BJ (cell line): ENCODE measurements at places on chromosomes 16 and 17.

DNA sequence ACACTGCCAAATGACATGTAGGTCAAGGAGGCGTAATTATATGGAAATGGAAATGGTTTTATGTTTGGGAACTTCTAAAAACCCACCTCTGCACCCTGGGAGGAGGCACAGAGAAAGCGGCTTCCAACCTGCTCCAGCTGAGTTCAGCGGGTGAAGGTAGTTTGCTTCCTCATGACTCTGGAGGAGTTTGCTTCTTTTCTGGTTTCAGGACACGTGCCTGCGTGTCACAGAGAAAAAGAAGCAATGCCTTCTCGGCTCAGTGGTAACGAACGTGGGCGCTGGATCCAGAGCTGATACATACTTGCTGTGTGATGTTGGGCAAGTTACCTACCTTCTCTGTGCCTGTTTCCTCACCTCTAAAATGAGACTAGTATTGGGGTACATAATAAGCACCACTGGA, 22.1 kb downstream of the GPR139 start:
- DNase-seq, result no peak

DNA sequence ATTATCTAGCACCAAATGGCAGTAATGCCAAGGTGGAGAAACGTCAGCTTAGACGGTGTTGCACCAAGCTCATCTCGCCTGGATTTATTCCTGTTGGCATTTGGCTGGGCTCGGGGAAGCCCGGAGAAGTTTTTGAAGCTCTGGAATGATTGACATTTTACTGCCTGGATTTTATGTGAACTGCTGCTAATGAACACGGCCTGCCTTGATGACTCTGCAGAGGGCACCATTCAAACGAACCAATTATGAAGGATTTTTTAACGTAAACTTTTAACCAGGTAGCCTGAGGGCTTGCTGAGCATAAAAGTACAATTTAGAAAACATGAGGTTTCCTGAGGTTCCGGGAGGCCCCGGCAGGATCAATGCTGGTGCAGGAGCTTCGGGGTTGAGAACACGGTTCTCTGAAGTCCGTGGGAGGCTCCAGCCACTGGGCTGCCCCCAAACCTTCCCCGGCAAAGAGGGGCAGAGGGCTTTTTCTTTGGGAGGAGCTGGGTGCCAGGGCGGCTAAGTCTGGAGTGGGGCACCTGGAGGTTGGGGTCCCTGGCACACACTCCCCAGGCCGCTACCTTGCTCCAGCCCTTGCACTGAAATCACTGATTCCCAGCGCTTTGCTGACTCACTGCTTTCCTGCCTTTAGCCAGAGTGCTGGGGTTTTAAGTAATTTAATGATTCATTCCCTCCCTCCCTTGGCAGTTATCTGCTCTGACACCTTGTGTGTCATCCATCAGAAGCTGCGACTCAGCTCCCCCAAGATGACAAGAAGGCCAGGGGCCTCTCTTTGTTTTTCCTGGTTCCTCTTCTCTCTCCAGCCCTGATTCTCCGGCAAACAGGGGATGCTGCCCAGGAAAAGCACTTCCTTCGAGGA, 161.2 kb upstream of the IRX3 start:
- no peak for DNase-seq

- no peak for DNase-seq
Observed at GRCh38 chr16:46648656-46649055, 27.5 kb upstream of the SHCBP1 start.

- no peak for DNase-seq
Observed at GRCh38 chr16:31074814-31075183, 577 bp downstream of the ZNF646 start.

- no peak for DNase-seq
Observed at GRCh38 chr16:86975445-86975844, 341.7 kb downstream of the C16orf95 start.

- no peak for DNase-seq
Observed at GRCh38 chr16:57758331-57759117, 23.0 kb downstream of the KATNB1 start.

DNA sequence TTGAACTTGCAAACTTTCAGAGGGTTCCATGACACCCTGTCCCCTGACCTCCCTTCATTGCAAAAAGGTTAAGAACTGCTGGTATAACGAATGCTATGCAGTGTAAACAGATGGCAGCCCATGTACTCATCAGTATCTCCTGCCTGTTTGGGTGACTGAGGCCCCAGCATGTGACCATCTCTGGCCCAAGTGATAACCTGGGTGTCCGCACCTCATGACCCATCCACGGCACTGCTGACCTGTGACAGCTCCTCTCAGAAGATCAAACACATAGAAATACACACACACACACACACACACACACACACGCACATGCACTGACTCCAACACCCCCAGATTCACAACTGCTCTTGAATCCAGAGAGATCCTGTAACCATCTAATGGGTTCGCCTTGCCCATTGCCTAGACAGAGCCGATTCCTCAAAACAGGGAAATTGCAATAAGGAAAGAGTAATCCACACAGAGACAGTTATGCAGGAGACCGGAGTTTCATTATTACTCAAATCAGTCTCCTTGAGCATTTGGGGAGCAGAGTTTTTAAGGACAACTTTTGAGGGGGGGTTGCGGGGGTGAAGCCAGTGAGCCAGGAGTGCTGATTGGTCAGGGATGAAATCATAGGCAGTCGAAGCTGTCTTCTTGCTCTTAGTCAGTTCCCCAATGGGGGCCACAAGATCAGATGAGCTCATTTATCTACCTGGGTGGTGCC, 11.3 kb upstream of the PHOSPHO1 start:
- no peak for DNase-seq

GRCh38 chr16:90070440-90070839, 6.7 kb downstream of the PRDM7 start:
- DNase-seq, result no peak

GRCh38 chr17:9700754-9701476, 55.6 kb downstream of the USP43 start:
- no peak for DNase-seq

GRCh38 chr16:7303052-7303610, 29.5 kb upstream of the RBFOX1 start:
- DNase-seq, result no peak

DNA sequence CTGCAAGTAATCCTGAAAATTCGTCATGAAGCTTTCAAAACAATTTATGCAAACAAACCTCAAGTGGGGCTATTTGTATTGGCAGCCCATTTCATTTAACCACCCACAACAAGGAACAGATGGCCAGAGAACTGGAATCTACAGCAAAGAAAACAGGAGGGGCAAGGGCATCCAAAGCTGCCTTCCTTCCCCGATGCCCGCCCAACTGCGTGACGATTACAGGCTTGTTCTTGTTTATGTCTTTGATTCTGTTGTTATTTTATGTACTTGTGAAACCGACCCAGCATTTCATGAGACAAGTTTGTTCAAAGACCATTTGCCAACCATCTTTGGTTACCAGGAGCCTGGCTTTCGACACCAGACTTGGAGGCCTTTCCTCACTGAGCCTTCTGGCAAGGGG, 59.1 kb upstream of the IRX6 start:
- DNase-seq, result no peak

DNA sequence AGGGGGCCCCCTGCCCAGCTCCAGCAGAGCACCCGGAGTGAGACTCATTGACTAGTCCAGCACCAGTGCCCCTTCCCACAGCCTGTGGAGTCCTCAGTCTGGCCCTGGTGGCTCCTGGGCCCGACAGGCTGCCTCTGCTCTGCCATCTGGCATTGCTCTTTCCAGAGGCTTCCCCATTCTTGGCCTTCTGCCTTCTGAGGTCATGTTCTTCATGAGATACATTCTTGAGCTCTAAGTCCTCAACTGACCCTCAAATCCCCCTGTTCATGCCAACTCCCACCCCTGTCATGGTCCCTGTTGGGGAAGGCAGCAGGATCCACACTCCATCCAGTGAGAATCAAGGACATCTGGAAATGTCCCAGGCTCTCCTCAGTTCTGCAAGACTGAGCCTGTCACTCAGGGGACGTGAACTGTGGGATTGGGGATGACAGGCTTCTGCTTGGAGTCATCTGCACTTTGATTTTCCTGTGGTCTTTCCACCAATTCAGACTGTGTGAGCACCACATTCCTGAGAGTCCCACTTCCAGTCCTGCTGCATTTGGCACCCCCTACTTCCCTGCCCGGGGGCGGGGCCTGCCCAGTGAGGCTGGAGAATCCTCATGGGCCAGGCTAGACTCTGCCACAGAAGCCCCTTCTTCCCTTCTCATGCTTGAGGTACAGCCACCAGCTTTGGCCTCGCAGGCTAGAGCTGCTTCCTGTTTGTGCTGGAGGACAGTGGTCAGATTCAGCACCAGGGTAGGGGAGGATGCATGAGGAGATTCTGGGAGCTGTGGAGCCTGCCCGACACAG, 2.7 kb downstream of the TRPV2 start:
- no peak for DNase-seq
